Inflammatory macrophage (primary cell): ENCODE measurements at places on chromosomes 6 and 20.

- no peak for DNase-seq
These were observed 397.6 kb downstream of the RNF144B start for GRCh38 chr6:18784794-18785193.

DNA sequence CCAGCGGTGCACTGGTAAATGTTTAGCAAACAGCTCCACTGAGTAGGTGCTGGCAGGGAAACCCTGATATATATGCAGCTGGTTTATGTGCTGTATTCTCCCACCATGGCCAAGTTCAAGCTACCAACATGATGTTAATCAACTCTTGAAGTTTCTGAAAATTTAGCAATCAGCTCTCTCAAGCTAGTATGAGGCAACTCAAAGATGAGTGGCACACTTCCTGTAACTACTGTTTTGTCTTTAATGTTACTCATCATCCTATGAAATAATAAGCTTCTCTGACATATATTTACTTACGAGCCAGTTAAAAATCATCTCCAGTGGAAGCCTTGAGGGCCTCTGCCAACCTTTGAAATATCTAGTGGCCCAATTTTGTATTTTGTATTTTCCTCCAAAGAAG is 54.7 kb downstream of the TRMT6 start:
- DNase-seq, result peak; percentile 48

- no peak for DNase-seq
These were observed 4.9 kb downstream of the BAK1 start for GRCh38 chr6:33575211-33575610.

GRCh38 chr6:157063923-157064322 is 259.4 kb downstream of the TMEM242 start:
- DNase-seq, result no peak

DNA sequence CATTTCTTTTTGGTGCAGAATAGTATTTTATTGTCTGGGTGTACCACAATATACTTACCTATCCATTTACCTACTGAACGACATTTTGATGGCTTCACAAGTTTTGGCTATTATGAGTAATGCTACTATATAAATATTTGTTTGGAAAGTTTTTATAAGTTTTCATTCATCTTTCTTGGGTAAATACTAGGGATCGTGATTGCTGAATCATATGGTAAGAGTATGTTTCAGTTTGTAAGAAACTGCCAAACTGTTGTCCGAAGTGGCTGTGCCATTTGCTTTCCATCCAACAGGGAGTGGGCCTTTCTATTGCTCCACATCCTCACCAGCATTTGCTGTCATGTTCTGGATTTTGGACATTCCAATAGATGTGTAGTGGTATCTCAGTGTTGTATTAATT is 104.2 kb downstream of the CDYL start:
- DNase-seq, result no peak

- no peak for DNase-seq
These were observed 101.2 kb downstream of the SNAP25 start for GRCh38 chr20:10319855-10320254.

- no peak for DNase-seq
These were observed 21.9 kb downstream of the TBXT start for GRCh38 chr6:166145751-166146150.

DNA sequence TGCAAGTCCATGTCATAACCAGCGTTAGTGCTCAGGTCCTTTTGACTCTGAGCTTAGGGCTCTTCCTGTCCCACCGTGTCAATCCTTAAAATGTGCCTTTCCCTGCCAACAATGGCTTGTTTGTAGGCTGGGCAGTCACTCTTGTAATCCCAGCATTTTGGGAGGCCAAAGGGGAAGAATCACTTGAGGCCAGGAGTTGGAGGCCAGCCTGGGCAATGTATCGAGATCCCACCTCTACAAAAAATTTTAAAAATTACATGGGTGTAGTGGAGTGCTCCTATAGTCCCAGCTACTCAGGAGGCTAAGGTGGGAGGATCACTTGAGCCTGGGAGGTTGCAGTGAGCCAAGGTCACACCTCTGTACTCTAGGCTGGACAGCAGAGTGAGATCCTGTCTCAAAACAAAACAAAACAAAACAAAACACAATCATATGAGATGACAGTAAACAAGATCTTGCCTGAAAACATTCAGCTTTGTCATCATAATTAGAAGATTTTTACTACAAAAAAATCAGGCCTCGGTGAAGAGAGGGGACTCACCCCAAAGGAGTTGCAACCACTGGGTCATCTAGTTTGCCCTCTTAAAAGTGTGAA is 52.5 kb upstream of the SLC32A1 start:
- no peak for DNase-seq

- peak; percentile 84 for DNase-seq
These were observed 20.2 kb upstream of the CD93 start for GRCh38 chr20:23106271-23106851.

DNA sequence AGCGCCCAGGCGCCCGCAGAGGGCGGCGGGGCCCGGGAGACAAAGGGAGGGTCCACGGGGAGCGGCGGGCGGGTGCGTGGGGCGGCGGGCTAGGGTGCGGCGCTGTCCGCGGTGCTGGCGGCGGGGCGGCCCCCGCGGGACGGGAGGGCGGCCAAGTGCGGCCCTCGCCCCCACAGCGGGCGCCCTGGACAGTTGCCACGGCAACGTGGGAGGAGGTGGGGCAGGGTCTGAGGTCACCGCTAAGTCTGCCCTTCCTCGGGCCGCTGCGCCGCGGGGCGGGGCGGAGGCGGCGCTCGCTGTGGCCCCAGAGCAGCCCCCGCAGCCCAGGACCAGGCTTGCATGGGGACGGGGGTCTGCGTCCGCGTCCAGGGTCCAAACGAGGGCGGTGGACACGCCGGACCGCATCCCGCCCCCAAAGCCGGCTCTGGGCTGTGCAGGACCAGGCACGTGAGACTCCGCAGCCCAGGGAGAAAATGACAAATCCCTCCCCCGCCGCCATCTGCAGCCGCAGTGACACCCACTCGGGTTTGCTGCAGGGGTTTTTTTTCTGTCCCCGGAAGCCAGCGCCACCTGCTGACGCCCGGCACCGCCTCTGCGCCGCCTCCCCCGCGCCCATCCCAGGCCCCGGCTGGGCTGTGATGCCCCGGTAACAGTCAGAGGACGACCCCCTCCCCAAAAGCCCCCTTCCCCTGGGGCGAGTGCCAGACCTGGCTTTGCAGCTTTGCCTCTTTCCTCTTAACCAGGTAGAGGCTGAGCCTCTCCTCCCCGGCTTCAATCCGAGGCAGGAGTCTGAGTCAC is 36.8 kb downstream of the YTHDF1 start:
- DNase-seq, result peak; percentile 48

GRCh38 chr6:3045369-3045768 is 22.9 kb upstream of the RIPK1 start:
- DNase-seq, result no peak

DNA sequence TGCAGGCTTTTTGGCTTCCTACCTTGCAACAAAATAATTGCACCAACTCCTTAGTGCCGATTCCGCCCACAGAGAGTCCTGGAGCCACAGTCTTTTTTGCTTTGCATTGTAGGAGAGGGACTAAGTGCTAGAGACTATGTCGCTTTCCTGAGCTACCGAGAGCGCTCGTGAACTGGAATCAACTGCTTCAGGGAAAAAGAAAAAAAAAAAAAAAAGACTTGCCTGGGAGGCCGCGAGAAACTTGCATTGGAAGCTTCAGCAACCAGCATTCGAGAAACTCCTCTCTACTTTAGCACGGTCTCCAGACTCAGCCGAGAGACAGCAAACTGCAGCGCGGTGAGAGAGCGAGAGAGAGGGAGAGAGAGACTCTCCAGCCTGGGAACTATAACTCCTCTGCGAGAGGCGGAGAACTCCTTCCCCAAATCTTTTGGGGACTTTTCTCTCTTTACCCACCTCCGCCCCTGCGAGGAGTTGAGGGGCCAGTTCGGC is 420 bp downstream of the SOX4 start:
- DNase-seq, result no peak

DNA sequence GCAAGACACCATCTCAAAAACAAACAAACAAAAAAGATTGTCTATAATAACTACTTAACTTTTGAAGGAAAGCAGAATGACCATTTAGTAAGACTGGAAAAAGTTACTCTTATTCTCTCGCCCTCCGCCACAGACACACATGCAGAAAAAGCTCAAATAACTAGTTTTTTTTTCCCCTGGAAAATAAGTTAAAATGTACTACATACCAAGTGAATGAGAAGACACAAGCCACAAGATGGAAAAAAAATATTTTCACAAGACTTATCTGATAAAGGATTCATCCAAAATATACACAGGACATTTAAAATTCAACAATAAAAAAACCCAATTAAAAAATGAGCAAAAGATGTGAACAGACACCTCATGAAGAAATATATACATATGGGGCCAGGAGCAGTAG is 31.9 kb downstream of the NUDT3 start:
- no peak for DNase-seq

DNA sequence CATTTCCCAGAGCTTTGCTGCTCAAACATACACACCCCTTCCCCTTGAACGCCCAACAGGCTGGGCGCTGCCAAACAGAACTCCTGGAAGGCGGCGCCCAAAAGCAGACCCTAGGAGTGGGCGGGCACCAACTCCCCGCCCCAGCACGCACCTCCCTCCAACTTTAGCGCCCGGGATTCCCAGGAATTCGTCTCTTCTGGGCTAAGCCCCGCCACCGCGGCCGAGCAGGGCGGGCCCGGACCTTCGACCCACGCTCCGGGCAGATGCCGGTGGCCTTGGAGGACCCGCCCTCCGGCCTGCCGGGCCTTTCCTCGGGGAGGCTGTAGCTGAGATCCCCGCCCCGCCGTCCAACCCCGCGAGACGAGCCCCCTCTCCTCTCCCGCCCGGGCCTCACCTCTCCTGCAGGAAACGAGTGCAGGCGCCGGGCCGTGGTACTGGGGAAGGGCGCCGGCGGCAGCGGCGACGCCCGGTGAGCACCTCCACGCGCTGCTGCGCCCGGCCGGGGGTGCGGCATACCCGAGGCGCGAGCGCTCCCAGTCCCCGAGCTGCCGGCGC is 659 bp downstream of the MCUR1 start:
- DNase-seq, result peak; percentile 35

DNA sequence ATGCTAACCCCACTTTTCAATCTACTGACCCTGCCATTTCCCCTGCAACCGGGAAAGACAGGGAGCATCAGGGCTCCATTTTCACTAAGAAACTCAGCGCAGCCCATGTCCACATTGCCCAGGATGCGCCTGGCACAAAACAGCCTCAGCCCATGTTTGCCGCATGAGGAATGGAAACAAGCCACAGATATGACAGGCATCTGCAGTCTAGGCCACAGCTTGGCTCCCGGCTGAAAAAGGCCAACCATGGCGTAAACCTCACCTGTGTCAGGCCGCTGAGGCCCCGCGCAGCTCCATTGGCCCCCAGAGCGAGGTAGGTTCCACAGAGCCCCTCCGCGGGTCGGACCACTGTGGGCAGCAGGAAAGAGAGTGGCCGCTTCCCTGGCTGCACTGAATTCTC is 21.7 kb downstream of the GGT7 start:
- DNase-seq, result no peak

DNA sequence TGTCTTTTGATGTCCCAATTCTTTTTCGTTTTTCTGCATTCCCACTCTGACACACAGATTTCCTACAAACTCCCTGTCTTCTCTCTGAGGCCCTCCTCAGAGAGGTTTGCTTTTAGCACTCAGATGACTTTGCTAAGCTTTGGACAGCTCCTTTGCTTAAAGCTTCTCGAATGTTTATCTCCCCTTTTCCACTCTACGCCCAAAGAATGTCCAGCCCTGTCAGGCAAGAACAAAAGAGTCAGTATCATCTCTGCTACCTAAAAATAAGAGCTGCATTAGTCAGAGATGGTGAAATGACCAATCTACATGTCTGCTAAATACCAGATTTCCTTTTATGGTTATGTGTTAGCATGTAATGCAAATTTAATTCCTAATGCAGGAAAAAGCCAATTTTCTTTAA is 56.8 kb downstream of the PREP start:
- no peak for DNase-seq

DNA sequence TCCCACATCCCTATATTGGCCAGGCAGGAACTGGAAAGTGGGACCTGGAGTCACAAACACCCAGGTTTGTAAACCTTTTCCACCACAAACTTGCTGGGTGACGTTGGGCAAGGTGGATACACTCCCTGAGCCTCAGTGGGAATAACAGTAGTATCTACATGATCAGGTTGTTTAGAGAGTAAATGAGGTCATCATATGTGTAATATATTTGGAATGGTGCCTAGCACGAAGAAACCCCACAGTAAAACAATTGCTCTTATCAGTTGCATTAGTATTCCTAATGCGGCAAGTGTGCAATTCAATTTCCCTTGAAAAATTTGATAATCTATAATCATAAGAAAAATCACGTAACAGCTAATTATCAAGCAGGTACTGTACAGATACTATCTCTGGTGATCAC is 51.9 kb downstream of the HIVEP2 start:
- DNase-seq, result no peak

GRCh38 chr6:45714741-45715507 is 300.7 kb downstream of the CLIC5 start:
- DNase-seq, result peak; percentile 80

DNA sequence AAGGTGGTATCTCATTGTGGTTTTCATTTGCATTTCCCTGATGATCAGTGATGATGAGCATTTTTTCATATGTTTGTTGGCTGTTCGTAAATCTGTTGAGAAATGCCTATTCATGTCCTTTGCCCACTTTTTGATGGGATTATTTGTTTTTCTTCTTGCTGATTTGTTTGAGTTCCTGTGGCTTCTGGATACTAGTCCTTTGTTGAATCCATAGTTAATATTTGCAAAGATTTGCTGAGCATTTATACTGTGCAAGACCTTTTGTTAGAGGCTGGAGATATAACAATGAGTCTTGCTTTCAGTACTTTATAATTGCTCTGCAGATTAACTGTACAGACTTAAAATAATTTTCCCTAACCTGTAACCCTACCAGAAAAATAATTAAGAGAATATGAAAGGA is 35.6 kb downstream of the PDE7B start:
- no peak for DNase-seq

GRCh38 chr6:24547243-24547642 is 52.5 kb downstream of the ALDH5A1 start:
- DNase-seq, result no peak

- peak; percentile 80 for DNase-seq
These were observed 8.1 kb upstream of the ZBP1 start for GRCh38 chr20:57628047-57628961.

GRCh38 chr6:113383701-113384100 is 473.4 kb upstream of the MARCKS start:
- no peak for DNase-seq

- DNase-seq, result no peak
These were observed 190.8 kb downstream of the DLL1 start for GRCh38 chr6:170100046-170100445.
